ENCODE measurements at places on chromosomes 16 and 17.
A peak's percentile ranks its signal among the peaks of the same experiment; 100 is the strongest.

DNA sequence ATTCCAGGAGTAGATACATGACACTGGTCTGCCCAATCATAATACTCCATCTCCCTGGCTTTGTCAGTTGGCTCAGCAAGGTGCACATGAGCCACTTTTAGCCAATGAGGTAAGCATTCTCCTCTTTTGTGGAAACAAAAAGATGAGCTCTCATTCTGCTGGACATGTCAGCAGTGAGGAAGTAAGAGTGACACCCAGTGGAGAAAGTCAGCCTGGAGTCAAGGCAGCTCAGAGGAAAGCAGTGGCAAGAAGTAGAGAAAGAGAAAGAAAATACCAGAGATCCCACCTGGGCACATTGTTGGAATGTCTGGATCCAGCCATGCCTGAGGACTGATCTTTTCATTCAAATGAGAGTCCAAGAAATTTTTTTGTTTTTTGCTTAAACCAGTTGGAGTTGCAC is 496.9 kb upstream of the C16orf82 start:
- H3K4me3 ChIP-seq, result no peak overlapping the region
- H3K27ac ChIP-seq, result no peak overlapping the region
- no peaks in the 10 kb centered on the region for H3K36me3 ChIP-seq
- peaks cover 3% of the 10 kb centered on the region for H3K4me1 ChIP-seq
- H3K27me3 ChIP-seq, result peaks cover 3% of the 10 kb centered on the region
- DNase-seq, result no peak

GRCh38 chr16:84194470-84195200 is 3.7 kb downstream of the ADAD2 start:
- peak; percentile 55 for DNase-seq
- no peaks in the 10 kb centered on the region for H3K27me3 ChIP-seq
- peaks cover 19% of the 10 kb centered on the region for H3K4me1 ChIP-seq
- H3K36me3 ChIP-seq, result no peaks in the 10 kb centered on the region
- H3K27ac ChIP-seq, result no peak overlapping the region

GRCh38 chr17:55246583-55246982 is 18.2 kb upstream of the HLF start:
- peaks cover 25% of the 10 kb centered on the region for H3K27me3 ChIP-seq
- H3K27ac ChIP-seq, result no peak overlapping the region
- no peak for DNase-seq
- no peak overlapping the region for H3K4me3 ChIP-seq
- H3K4me1 ChIP-seq, result no peaks in the 10 kb centered on the region

DNA sequence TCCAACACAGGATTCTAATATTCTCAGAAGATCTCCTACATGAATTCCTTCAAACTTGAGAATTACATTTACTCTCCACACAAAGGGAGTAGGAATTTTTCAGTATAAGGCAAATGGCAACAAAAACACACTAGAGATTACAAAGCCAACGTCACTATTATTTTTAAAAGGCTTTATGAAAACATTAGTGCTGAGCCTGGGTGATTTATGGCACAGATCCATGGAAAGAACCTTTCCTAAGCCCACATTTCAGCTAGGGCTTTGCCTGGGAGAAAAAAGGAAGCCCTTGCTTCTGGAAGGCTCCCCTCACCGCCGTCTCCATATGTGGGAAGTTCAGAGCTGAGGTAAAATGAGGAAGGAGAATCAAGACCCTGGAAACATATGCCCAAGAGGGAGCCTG is 499.4 kb upstream of the HSBP1 start:
- no peak for DNase-seq
- H3K27me3 ChIP-seq, result no peaks in the 10 kb centered on the region
- H3K27ac ChIP-seq, result no peak overlapping the region
- H3K36me3 ChIP-seq, result no peaks in the 10 kb centered on the region

- H3K4me3 ChIP-seq, result no peak overlapping the region
- H3K4me1 ChIP-seq, result no peaks in the 10 kb centered on the region
- no peaks in the 10 kb centered on the region for H3K36me3 ChIP-seq
Observed at GRCh38 chr17:2011411-2012371, 13.4 kb downstream of the RTN4RL1 start.

DNA sequence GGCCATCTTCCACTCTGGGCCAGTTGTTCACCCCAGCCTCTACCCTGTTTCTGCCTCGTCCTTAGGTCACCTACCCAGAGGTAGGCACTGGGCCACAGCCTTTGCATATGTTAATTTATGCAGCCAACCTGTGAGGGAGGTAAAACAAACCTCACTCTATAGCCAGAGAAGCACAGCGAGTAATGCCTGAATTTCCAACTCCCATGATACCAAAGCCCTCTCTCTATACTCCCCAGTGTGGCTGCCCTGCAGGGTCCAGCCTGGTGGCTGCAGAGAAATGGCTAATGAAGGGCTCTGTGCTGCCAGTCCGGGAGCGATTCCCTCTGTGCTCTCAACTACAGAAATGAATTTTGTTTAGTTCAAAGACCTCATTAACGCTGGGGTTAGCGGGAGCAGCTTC is 397.0 kb upstream of the CCL2 start:
- no peak overlapping the region for H3K27ac ChIP-seq
- no peak overlapping the region for H3K4me3 ChIP-seq
- H3K36me3 ChIP-seq, result no peaks in the 10 kb centered on the region
- no peaks in the 10 kb centered on the region for H3K4me1 ChIP-seq
- no peak for DNase-seq
- peaks cover 3% of the 10 kb centered on the region for H3K27me3 ChIP-seq

- DNase-seq, result no peak
- peaks cover 19% of the 10 kb centered on the region for H3K27me3 ChIP-seq
- no peak overlapping the region for H3K4me3 ChIP-seq
- peaks cover 27% of the 10 kb centered on the region for H3K4me1 ChIP-seq
- H3K27ac ChIP-seq, result no peak overlapping the region
- H3K36me3 ChIP-seq, result no peaks in the 10 kb centered on the region
Observed at GRCh38 chr17:72631949-72632684, 460.4 kb downstream of the SLC39A11 start.

GRCh38 chr17:72134608-72135394 is 14.0 kb downstream of the SOX9 start:
- H3K27me3 ChIP-seq, result no peaks in the 10 kb centered on the region
- no peak overlapping the region for H3K27ac ChIP-seq

DNA sequence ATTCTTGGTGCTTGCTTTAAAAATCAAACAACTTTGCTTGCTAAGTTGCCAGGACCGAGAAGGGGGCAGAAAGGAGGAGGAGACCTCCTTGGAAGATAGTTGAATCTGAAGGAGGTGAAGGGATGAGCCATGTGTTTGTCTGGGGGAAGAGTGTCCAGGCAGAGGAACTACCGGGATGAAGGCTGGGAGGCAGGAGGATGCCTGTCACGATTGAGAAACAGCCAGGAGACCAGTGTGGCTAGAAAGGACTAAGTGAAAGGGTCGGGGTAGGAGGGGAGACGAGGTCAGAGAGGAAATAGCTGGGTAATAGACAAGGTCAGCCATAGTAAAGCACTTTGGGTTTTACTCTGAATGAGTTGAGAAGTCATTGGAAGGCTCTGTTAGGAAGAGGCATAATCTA is 38.9 kb upstream of the CSNK2A2 start:
- H3K36me3 ChIP-seq, result no peaks in the 10 kb centered on the region
- peaks cover 13% of the 10 kb centered on the region for H3K4me1 ChIP-seq
- H3K27ac ChIP-seq, result no peak overlapping the region
- peaks cover 52% of the 10 kb centered on the region for H3K27me3 ChIP-seq

DNA sequence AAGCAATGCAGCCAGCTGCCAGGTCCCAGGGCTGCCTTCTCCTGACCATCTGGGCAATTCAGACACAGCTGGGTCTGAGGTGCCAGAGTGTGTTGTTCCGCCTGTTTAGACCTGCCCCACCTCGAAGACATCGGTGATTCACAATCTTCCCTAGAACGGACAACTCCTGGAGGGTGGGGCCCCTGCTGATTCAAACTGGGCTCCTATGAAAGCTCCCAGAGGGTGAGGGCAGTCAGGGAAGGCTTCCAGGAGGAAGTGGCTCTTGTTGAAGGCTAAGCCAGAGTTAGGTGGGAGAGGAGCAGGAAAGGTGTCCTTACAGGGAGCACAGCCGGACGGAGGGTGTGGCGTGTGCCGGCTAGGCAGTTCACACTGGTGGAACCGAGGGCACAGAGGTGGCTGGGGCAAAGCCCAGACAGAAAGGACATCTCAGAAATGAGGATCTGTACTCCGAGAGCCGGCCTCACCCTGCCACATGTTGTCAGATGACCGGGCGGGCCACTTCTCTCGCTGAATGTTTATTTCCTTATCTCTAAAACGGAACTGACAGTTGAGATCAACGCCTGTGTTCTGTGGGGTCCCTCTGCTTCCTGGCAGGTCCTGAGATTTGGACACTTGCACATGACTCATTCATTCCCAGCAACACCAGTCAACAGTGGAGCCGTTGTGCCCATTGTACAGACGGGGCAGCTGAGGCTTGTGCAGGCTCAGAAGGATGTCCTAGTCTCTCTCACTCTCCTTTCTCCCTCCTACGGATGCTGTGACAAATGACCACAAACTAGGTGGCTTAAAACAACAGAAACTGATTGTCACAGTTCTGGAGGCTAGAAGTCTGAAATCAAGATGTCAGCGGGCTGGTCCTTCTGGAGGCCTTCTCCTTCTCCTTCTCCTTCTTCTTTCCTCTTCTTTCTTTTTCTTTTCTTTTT is 26.9 kb upstream of the LITAF start:
- H3K27ac ChIP-seq, result peak overlapping the region; percentile 61
- no peaks in the 10 kb centered on the region for H3K36me3 ChIP-seq
- DNase-seq, result peak; percentile 39
- H3K4me3 ChIP-seq, result no peak overlapping the region
- peaks cover 25% of the 10 kb centered on the region for H3K4me1 ChIP-seq

DNA sequence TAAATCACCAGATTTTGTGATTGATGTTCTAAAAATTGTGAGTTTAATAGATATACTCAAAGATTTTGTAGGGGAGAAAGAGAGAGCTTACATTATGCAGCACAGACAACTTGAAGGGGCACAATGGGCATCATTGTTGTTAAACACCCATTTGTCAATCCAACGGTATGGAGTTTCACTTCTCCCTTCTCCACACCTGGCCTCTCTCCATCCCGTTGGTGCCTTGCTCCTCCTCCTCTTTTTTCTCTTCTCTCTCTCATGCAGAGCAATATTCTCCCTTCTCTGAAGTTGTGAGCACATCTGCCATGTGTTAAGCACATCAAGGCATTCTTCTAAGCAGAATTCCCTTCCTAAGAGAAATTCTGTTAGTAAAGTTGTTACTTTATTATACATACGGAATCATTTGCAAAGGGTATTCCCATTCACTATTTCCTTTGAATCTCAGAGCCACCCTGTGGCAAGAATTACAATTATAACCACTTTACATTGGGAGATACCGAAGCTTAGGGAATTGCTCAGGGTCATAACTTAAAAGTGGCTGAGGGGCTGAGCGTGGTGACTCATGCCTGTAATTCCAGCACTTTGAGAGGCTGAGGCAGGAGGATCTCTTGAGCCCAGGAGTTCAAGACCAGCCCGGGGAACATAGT is 40.5 kb upstream of the SKAP1 start:
- peaks cover 10% of the 10 kb centered on the region for H3K27me3 ChIP-seq
- H3K4me1 ChIP-seq, result peaks cover 11% of the 10 kb centered on the region
- no peak for DNase-seq
- H3K27ac ChIP-seq, result no peak overlapping the region

All from activated CD4-positive, alpha-beta memory T cell treated with anti-CD3 and anti-CD28 coated beads, Interleukin-2, amount 10 ng/mL, durations not matched to agents 7 days and 5 days (primary cell).